IPS-NIHi11 (cell line): ENCODE measurements at places on chromosomes 3 and 15.

DNA sequence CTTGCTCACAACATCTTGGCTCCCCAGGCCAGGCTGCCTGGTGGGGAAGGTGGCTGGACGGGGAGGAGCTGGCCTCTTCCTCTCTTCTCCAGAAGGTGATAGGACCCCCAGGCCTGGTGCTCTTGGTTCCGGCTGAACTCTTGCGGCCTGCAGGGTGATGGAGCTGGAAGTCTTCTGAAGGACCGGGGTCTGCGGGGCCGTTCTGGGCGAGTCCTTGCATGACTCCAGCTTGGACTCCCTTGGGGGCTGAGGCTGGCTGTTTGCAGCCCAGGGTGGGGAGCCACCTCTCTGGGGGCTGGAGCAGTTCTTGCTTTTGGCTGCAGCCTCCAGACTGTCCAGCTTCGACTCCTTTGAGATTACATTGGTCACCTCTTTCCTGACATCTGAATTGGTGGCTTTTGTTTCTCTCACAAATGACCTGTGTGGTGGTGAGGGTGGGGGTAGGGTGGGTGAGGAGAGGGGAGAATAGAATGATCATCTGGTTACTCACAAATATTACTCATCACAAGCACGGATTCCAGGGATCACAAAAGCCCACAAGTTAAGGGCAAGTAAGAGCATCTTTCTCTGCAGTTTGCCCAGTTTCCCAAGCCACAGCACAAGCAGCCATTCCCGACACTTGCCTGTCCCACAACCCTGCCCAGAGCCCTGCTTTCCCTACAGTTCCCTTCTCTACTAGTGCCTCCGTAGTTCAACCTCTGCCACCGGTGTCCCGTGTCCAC, 149.1 kb upstream of the HACD2 start:
- DNase-seq, result no peak

- DNase-seq, result no peak
These were observed 12.8 kb downstream of the H1-8 start for GRCh38 chr3:129555616-129556357.

- DNase-seq, result no peak
These were observed 18.8 kb downstream of the ATG7 start for GRCh38 chr3:11290743-11291680.

- no peak for DNase-seq
These were observed 941 bp downstream of the SLC12A8 start for GRCh38 chr3:125211523-125212090.

GRCh38 chr3:13210221-13210975, 137.2 kb upstream of the IQSEC1 start:
- DNase-seq, result no peak

DNA sequence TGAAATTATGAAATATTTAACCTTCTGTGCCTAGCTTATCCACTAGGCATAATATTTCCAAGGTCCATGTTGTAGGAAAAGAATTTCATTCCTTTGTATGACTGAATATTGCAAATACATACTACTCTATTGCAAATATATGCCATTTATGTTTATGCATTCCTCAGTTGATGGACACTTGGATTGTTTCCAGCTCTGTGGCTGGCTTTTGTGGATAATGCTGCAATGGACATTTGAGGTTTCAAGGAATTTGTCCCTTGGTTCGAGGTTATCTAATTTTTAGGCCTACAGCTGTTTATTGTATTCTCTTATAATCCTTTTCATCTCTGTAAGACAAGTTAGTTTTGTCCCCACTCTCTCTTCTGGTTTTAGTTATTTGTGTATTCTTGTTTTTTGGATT, 7.7 kb upstream of the AADACL2 start:
- no peak for DNase-seq

DNA sequence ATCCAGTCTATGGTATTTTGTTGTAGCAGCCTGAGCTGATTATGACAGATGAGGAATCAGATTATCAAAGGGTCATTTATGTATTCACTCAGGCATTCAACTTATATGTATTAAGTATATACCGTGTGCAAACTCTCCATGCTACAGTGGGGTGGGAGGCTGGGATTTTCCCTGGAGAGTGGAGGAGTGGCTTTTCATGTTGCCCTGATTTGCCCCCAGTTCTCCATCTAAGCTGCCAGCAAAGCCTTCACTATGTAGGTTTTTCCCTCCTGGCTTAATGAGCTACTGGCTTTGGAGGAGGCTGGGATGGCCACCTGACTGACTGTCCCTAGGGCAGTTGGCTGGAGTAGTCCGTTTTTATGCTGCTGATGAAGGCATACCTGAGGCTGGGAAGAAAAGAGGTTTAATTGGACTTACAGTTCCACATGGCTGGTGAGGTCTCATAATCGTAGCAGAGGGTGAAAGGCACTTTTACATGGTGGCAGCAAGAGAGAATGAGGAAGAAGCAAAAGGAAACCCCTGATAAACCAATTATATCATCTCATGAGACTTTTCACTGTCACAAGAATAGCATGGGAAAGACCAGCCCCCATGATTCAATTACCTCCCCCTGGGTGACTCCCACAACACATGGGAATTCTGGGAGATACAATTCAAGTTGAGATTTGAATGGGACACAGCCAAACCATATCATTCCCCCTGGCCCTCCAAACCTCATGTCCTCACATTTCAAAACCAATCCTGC, 253.9 kb downstream of the RPLP1 start:
- DNase-seq, result no peak

GRCh38 chr3:192890347-192891335, 27.0 kb downstream of the MB21D2 start:
- DNase-seq, result no peak

GRCh38 chr15:41928637-41929620, 35.1 kb upstream of the SPTBN5 start:
- DNase-seq, result no peak

DNA sequence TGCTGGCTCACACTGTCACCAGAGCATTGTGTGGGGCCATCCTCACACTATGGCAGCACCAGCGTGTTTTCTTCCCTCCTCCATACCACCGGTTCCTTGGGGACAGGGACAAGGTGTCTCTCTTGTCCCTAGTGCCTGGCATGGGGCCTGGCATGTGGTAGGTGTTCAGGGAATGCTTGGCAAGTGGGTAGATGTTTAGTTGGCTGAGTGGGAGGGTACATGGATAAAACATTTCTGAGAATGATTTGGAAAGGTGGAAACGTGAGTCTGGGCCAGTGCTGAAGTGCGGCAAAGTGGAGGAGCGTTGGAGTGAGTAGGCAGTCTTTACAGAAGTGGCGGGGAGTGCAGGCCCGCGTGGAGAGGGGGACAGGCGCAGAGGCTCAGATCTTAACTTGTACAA, 15.0 kb downstream of the SNAPC5 start:
- no peak for DNase-seq

DNA sequence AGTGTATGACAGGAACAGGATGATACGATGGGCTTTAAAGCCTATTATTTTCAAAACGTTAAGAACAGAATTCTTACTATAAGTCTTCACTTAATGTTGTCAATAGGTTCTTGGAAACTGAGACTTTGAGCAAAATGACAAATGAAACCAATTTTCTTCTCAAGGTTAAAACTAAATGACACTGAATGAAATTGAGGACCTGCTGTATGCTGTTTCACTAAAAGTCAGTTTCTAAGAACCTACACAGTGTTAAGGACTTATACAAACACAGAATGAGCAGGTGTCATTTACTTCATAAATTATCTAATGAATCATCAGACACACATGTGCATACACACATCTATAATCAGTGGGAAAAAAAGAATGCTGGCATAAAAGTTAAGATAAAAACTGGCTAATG, 106.9 kb downstream of the RFTN1 start:
- no peak for DNase-seq

DNA sequence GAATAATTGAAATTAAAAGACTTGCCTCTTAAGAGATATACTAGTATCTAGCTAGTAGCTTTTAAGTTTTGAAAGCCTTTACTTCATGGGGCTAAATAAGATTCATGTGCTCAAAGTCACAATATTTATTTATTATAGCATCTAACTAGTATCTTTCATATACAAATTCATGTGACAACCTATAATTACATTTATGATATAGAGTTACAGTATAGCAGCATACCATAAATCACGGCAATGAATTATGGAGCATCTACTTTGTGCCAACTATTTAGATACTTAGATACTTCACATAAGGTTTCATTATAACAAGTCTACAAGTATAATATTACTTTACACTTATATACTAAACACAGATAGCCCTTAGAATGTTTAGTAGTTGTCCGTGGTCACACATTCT, 229.4 kb downstream of the TPRG1 start:
- DNase-seq, result no peak

DNA sequence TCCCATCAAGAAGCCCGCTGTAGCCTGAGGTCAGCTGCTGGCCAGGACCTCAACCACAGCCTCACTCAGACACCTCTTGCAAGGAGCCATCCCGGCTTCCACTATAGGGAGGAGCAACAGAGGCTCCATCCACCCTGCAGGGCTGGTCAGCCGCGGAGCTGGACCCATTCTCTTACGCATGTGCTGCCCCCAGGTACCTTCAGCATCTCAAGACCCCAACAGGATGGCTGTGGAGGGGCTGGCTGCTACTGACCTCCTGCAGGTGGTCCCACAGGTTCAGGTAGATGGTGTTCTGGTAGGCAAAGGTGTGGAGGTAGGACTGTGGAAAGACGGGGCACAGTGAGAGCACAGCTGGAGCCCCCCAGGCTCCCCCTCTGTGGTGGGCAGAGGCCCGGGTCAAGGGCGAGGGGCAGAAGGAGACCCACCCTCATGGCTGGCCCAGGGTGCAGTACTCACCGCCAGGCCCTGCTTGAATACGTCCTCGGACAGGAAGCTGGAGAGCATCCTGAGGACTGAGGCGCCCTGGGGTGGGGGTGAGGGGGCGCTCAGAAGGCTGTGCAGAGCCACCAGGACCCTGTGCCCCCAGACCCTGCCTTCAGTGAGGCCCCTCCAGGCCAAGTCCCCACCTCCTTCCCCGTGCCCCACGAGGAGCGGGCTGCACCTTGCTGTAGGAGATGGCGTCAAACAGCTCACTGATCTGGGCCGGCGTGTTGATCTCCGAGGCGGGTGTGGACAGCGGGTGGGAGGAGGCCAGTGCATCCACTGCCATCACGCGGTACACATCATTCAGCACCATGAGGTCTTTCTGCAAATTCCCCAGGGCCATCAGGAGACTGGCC, 11.4 kb downstream of the ANPEP start:
- DNase-seq, result no peak

GRCh38 chr15:61075741-61076140, 153.4 kb downstream of the RORA start:
- no peak for DNase-seq

DNA sequence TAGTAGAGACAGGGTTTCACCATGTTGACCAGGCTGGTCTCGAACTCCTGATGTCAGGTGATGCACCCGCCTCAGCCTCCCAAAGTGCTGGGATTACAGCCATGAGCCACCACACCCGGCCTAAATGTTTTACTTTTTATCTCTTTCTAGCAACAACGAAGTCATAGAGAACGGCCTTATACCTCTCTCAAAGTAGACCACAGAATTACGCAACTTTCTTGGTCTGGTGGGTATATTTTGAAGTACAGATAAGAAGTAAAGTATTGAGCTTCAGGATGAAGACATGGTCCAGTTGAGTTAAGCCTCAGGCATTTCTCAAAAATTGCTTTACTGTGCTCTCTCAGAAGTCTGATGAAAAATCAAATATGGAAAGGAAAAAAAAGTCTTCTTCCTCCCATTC, 30.6 kb downstream of the FAM240A start:
- no peak for DNase-seq

DNA sequence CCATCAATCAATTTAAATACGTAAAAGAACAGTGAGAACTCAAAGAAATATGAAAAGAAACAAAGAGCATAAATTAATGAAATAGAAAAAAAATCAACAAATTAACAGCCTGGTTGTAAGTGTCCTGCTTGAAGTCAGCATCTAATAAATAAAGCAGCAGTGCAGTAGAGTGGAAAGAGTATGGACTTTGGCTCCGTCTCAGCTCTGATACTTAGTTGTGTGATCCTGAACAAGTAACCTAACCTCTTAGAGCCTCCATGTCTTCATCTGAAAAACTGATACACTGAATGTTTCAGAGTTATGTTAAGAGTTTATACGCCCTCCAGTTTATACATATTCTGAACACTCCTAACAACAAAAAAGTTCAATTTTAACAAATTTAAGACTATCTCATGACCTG, 44.6 kb downstream of the TFDP2 start:
- no peak for DNase-seq

DNA sequence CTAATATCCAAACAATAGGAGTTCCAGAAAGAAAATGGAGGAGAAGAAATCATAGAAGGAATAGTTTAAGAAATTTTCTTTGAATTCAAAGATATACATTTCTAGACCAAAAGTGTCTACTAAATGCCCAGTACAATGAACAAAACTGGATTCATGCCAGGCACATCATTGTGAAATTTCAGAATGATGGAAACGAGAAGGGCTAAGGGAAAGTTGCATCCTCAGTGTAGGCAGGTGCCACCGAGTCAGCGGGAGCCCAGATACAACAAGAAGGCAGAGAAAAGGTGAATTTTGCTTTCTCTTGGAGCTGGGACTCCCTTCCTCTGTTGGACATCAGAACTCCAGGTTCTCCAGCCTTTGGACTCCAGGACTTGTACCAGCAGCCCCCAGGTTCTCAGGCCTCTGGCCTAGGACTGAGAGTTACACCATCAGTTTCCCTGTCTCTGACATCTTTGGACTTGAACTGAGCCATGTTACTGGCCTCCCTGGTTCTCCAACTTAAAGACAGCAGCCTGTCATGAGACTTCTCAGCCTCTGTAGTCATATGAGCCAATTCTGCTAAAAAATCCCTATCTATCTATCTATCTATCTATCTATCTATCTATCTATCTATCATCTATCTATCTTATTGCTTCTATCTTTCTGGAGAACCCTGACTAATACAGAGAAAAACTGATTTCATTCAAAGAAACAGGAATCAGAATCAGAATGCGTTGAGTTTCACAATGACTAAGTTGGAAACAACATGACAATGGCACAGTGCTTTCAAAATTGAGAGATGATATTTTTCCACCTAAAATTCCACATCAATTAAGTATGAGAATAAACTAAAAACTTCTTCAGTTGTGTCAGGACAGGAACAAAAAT, 207.7 kb downstream of the FAM43A start:
- DNase-seq, result no peak

DNA sequence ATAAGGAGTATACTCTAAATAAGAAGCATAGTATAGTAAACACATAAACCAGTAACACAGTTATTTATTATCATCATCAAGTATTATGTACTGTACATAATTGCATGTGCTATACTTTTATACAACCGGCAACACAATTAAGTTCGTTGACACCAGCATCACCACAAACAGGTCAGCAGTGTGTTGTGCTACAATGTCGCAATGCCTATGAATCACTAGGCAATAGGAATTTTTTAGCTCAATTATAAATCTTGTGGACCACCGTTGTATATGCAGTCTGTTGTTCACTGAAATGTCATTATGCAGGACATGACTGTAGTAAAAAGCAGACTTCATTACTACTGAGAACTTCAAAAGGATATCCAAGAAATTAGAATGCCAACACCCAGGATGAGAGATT, 177.0 kb downstream of the PDCD6IP start:
- no peak for DNase-seq

DNA sequence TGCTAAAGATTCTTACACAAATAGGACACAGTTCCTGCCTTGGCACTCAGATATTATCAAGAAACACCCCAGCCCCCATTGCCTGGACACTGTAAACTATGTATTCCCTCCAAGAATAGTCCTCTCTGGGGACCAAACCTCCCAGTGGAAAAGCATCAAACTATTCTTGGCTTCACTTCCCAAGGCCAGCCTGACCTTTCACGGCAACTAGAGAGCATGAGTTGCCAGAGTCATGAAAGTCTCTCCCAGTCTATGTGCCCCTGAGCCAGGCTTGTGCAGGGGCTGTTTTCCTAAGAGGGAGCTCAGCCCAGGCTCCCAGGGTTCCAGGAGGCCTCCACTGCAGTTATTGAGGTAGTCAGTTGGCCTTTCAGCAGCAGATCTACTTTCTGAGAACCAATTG, 251.9 kb upstream of the TGFBR2 start:
- no peak for DNase-seq
